Heart right ventricle (tissue), 16 donors: ENCODE measurements at places on chromosomes 13 and 19. TPM values are rescaled to one million over a fixed set of nuclear protein-coding genes. Genes with fewer than 3 reads are reported as not detected.

- H3K36me3 ChIP-seq, result no peaks in the 10 kb centered on the region
- no peak for DNase-seq
- H3K27me3 ChIP-seq, result no peaks in the 10 kb centered on the region
- peaks cover 47% of the 10 kb centered on the region for H3K4me1 ChIP-seq
- no peak overlapping the region for H3K27ac ChIP-seq
Observed at GRCh38 chr13:80145171-80145690, 195.7 kb downstream of the SPRY2 start.

DNA sequence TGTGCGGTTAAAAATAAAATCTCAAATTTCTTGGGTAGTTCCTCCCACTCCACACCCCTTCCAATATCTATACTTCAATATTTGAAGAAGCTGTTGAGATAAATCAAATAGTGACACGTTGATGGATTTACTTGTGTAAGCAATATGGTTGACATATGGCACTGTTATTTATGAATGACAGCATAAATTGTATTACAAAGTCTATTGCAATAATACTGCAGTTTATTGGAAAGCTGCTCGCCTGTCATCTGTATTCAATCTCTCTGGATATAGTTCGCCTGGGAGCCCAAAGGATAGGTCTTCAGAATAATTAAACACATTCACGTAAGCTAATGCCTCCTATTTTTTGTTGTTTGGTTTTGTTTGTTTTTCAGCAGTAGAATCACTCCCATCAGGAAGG lies 5.0 kb upstream of the ZIC5 start:
- H3K4me1 ChIP-seq, result peaks cover 10% of the 10 kb centered on the region
- no peak overlapping the region for H3K4me3 ChIP-seq
- no peak for DNase-seq
- no peaks in the 10 kb centered on the region for H3K36me3 ChIP-seq
- no peak overlapping the region for H3K27ac ChIP-seq
- peaks cover 100% of the 10 kb centered on the region for H3K27me3 ChIP-seq

- peaks cover 15% of the 10 kb centered on the region for H3K4me1 ChIP-seq
- H3K27ac ChIP-seq, result no peak overlapping the region
- H3K27me3 ChIP-seq, result no peaks in the 10 kb centered on the region
- DNase-seq, result no peak
- H3K36me3 ChIP-seq, result no peaks in the 10 kb centered on the region
Observed at GRCh38 chr19:29216021-29216420, 3.1 kb upstream of the UQCRFS1 start.

DNA sequence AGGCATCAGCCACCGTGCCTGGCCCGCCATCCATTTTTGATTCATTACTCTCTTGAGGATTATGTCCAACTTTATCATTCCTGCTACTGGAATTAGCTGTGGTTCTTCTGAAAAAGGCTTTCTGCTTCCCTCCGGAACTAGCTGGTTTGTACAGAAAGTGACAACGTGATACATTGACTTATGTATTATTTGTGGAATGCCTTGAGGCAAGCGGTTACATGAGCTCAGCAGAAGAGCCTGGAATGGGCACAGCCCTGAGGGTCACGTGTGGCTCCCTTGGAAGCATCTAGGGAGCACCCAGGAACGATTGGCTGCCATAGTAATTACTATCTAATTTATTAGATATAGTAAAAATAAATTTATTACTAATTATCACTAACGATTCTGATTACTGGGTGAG lies 14.4 kb upstream of the RETN start:
- no peaks in the 10 kb centered on the region for H3K36me3 ChIP-seq
- no peaks in the 10 kb centered on the region for H3K27me3 ChIP-seq
- no peak overlapping the region for H3K27ac ChIP-seq
- DNase-seq, result no peak
- no peak overlapping the region for H3K4me3 ChIP-seq
- no peaks in the 10 kb centered on the region for H3K4me1 ChIP-seq

DNA sequence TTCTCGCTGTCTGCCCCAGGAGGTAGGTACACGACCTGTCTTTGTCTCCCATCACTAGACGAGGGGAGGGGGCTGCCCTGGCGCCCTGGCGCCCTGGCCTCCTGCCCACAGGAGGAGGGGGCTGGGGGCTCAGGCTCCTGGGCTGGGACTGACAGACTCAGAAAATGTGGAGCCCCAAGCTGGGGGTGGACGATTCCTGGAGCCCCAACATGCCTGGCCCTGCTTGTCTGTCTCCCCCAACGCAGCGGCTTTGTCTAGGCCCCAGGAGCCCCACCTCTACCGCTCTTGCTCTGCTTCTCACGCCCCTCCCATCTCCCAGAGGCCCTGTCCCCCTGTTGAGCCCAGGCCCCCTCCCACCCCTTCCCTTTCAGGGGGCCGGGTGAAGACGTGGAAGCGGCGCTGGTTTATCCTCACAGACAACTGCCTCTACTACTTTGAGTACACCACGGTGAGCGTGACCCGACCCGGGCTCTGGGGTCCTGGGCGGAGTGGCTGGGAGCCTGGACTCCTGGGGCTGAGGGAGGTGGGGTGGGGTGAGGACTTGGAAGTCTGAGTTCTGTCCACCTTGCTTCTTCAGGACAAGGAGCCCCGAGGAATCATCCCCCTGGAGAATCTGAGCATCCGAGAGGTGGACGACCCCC lies 8.6 kb downstream of the CYTH2 start:
- no peak overlapping the region for H3K27ac ChIP-seq
- DNase-seq, result no peak
- H3K4me3 ChIP-seq, result no peak overlapping the region
- peaks cover 47% of the 10 kb centered on the region for H3K36me3 ChIP-seq
- peaks cover 27% of the 10 kb centered on the region for H3K4me1 ChIP-seq
- no peaks in the 10 kb centered on the region for H3K27me3 ChIP-seq

DNA sequence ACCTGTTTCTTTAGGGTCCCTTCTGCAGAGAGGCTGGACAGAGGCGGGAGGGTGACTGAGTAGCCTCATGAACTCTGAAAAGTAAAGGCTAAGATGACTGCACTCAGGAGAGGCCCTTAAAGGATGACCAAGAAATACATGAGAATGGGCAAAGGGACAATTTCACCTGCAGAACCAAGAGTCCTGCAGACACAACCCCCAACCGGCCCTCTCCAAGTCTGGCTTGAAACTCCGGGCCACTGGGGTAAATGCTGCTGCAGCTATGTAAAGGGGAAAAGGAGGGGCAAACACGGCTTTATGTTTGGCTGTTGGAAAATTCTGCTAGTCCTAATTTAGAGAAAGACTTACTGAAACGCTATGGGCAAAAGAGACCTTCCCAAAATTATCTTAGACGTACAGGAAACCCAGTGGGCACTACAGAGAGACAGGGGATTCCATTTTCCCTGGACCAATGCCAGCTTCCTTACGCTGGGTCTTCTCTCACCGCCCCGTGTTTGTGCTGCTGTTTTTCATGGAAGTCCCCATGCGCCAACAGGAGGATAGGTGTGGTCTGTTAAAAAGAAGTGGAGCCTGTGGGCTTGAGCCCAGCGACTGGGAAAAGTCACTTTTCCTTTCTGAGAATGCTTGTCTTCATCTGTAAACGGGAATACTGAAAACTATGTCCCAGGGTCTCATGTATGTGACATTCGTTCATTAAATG lies 10.6 kb downstream of the COL4A2 start:
- peaks cover 90% of the 10 kb centered on the region for H3K4me1 ChIP-seq
- no peak overlapping the region for H3K4me3 ChIP-seq
- no peaks in the 10 kb centered on the region for H3K36me3 ChIP-seq
- no peaks in the 10 kb centered on the region for H3K27me3 ChIP-seq
- no peak overlapping the region for H3K27ac ChIP-seq

- no peak overlapping the region for H3K27ac ChIP-seq
- no peak for DNase-seq
- no peaks in the 10 kb centered on the region for H3K36me3 ChIP-seq
- H3K4me1 ChIP-seq, result no peaks in the 10 kb centered on the region
Observed at GRCh38 chr19:55146078-55146704, 2.8 kb downstream of the TNNT1 start.

Gene GALP
- total RNA-seq, result not detected

Gene KIR3DL2
- 0.95 TPM for total RNA-seq

Gene PINLYP
- total RNA-seq, result 1.2 TPM

Gene LILRB3
- total RNA-seq, result 0.86 TPM
